Activated B cell treated with CpG ODN at 0.5 μM for 24 hours (primary cell): ENCODE measurements at places on chromosomes 7 and 10. TPM values are rescaled to one million over a fixed set of nuclear protein-coding genes. Genes with fewer than 3 reads are reported as not detected.
A peak's percentile ranks its signal among the peaks of the same experiment; 100 is the strongest.

GRCh38 chr7:17099083-17099973 is 199.1 kb upstream of the AHR start:
- no peak overlapping the region for H3K27ac ChIP-seq
- no peaks in the 10 kb centered on the region for H3K36me3 ChIP-seq
- no peak for DNase-seq
- H3K4me3 ChIP-seq, result no peak overlapping the region
- peaks cover 14% of the 10 kb centered on the region for H3K4me1 ChIP-seq

GIMAP4 gene
- total RNA-seq, result 0.29 and 0.40 TPM in 2 replicates

NEBL gene
- not detected in 2 replicates for total RNA-seq

- no peaks in the 10 kb centered on the region for H3K4me1 ChIP-seq
- no peak for DNase-seq
- no peaks in the 10 kb centered on the region for H3K27me3 ChIP-seq
- H3K4me3 ChIP-seq, result no peak overlapping the region
- H3K27ac ChIP-seq, result no peak overlapping the region
- no peaks in the 10 kb centered on the region for H3K36me3 ChIP-seq
These were observed 19.8 kb downstream of the OR2F1 start for GRCh38 chr7:143974459-143974858.

SPOCK2 gene
- total RNA-seq, result 24.2 and 27.8 TPM in 2 replicates

- H3K27me3 ChIP-seq, result peaks cover 49% of the 10 kb centered on the region
- H3K27ac ChIP-seq, result no peak overlapping the region
These were observed 20.7 kb upstream of the GRID1 start for GRCh38 chr10:86387178-86387794.

OR6B1 gene
- total RNA-seq, result not detected in 2 replicates

DNA sequence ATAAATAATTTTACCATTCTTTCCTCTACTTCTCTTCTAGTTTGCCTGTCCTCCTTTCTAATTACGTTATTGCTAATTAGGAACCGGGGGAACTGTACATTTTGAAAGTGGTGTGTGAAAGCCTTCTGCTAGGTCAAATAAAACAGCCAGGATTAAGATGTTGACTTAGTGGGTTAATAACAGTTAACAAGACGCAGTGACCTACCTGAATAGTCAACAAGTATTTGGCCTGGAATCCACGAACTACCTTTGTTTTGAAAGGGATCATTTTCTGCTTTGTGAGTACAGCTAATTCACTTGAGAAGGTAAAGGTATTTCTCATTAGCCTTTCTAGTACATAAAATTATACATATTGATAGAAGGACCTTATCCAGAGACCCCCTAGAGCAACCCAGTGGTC is 139.9 kb downstream of the COL28A1 start:
- peaks cover 3% of the 10 kb centered on the region for H3K36me3 ChIP-seq
- H3K4me1 ChIP-seq, result no peaks in the 10 kb centered on the region
- no peak overlapping the region for H3K4me3 ChIP-seq

- H3K27me3 ChIP-seq, result no peaks in the 10 kb centered on the region
- no peak for DNase-seq
- H3K27ac ChIP-seq, result no peak overlapping the region
- peaks cover 4% of the 10 kb centered on the region for H3K36me3 ChIP-seq
- H3K4me1 ChIP-seq, result no peaks in the 10 kb centered on the region
These were observed 60.0 kb downstream of the PRF1 start for GRCh38 chr10:70542565-70542938.

GRCh38 chr7:85052056-85052737 is 134.7 kb downstream of the SEMA3D start:
- H3K27ac ChIP-seq, result no peak overlapping the region
- DNase-seq, result no peak
- no peaks in the 10 kb centered on the region for H3K36me3 ChIP-seq
- H3K27me3 ChIP-seq, result no peaks in the 10 kb centered on the region

DNA sequence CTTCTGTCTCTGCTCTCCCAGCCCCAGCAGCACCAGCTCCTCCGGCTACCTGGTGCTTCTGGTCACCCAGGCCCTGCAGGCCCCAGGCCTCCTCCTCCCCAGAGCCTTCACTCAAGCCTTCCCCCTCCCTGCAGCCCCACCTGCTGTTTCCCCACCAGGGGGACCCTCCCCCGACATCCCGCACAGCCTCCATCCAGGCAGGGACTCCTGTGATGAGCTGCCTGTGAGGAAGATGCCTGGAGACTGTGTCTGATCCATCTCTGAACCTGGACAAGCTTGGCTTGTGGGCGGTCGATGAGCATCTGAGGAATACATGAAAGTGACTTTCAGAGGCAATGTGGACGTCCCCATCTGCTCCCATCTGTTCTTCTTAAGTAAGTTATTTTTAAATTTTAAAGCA is 45.0 kb downstream of the RAMP3 start:
- no peak overlapping the region for H3K4me3 ChIP-seq
- DNase-seq, result no peak
- H3K27ac ChIP-seq, result no peak overlapping the region
- no peaks in the 10 kb centered on the region for H3K36me3 ChIP-seq
- H3K27me3 ChIP-seq, result peaks cover 11% of the 10 kb centered on the region
- H3K4me1 ChIP-seq, result peaks cover 6% of the 10 kb centered on the region

GRCh38 chr7:1078985-1079384 is 8.9 kb upstream of the GPER1 start:
- no peak overlapping the region for H3K4me3 ChIP-seq
- no peak for DNase-seq

GRCh38 chr7:137169282-137169698 is 174.2 kb downstream of the PTN start:
- H3K4me1 ChIP-seq, result no peaks in the 10 kb centered on the region
- H3K4me3 ChIP-seq, result no peak overlapping the region
- no peaks in the 10 kb centered on the region for H3K36me3 ChIP-seq
- DNase-seq, result no peak
- H3K27me3 ChIP-seq, result no peaks in the 10 kb centered on the region

DNA sequence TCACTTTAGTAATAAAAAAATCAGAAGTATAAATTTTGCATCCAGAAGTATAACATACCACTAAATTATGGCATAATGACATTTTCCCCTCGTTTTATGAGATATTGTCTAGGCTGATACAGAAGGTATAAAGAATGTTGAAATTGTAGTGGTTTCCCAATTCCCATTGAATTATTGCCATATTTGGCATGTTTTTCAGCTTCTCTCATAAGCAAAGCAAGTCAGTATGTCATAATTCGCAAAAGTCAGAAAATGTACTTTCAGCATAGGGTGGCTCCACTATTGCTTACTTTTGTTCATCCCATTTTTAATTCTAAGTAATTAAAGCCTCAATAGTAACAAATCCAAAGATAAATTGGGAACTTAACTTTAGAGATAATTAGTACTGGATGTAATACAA is 19.7 kb upstream of the PTPRZ1 start:
- H3K36me3 ChIP-seq, result no peaks in the 10 kb centered on the region
- H3K27me3 ChIP-seq, result no peaks in the 10 kb centered on the region
- no peaks in the 10 kb centered on the region for H3K4me1 ChIP-seq
- DNase-seq, result no peak

GRCh38 chr10:124329362-124329761 is 89.4 kb downstream of the OAT start:
- H3K36me3 ChIP-seq, result no peaks in the 10 kb centered on the region
- peaks cover 12% of the 10 kb centered on the region for H3K27me3 ChIP-seq
- H3K4me3 ChIP-seq, result no peak overlapping the region

DNA sequence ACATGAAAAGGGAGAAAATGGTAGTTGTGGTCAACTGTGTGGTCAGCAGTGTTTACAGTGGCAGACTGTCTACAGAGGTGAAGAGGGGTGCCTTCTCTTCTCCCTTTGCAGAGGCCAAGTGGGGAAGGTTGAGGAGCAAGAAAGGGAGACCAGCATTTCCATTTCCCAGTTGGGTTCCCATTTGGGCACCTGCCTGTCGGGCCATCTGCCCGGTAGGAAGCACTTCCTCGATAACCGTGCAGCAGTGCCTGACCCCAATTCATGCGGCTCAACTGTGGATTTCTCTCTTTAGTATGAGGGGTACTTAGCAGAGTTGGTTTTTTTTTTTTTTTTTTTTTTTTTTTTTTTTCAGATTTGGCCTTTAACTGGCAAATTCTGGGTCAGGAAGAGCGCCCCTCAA is 127.0 kb downstream of the CCDC3 start:
- H3K4me1 ChIP-seq, result no peaks in the 10 kb centered on the region
- H3K36me3 ChIP-seq, result no peaks in the 10 kb centered on the region
- H3K4me3 ChIP-seq, result no peak overlapping the region
- H3K27me3 ChIP-seq, result peaks cover 5% of the 10 kb centered on the region
- no peak overlapping the region for H3K27ac ChIP-seq

DNA sequence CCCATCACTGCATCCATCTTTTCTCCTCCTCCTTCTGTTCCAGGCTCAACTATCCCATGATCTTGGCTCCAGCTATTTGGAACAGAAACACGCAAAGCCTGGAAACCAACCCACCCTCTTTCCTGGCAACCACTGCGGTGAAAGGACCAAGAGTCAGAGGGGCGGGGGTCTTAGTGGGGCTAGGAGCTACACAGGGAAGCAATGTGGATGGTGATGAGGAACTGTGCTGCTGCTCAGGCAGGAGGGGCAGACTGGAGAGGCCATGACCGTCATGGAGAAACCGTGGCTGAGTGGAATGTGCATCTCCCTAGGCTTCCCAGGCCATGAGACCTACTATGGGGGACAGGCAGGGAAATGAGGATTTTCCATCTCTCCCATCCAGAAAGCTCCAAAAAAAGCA is 25.6 kb downstream of the PLAC9 start:
- no peak for DNase-seq
- peaks cover 95% of the 10 kb centered on the region for H3K36me3 ChIP-seq
- no peak overlapping the region for H3K4me3 ChIP-seq
- H3K27ac ChIP-seq, result no peak overlapping the region
- H3K27me3 ChIP-seq, result no peaks in the 10 kb centered on the region

DNA sequence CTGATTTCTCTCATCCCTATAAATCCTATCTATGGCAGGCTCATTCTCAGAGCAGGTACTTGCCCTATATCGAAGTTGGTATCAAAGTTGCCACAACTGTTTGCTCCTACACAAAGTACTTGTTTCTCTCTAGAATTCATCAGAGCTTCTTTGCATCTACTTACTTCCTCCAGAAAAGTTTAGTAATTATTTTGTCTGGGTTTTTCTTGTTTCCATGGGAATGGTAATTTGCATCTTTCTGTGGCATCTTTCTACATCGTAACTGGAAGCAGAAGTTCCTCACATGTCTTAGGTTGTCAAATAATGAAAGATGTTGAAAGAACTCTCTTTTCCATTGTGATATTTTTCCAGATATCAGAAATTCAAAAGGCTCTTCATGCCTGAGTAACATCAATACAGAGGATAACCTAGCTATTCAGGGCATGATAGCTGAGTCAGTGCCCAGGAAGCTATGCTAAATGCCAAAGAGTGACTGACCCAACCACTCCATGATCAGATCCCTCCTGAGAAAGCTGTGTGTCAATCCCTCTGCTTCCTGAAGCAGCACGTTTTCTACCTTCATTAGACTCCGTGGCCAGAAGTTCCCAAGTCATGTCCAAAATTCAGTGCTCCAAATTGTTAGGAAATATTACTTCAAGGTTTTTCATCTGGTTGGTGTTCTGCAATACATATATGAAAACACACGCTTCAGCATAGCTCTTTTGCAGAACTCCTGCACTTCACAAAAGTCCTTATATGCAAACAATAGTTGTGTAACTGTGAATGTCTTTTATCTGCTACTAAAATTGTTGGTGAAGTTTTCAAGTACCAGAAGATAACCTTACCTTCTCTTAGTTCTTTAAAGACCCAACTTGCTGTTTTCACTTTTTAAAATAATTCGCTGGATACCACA is 216.5 kb downstream of the VTI1A start:
- no peak for DNase-seq
- no peak overlapping the region for H3K27ac ChIP-seq
- peaks cover 33% of the 10 kb centered on the region for H3K36me3 ChIP-seq
- no peak overlapping the region for H3K4me3 ChIP-seq
- no peaks in the 10 kb centered on the region for H3K27me3 ChIP-seq
- no peaks in the 10 kb centered on the region for H3K4me1 ChIP-seq

GRCh38 chr7:155276800-155277375 is 20.8 kb upstream of the INSIG1 start:
- DNase-seq, result no peak
- peaks cover 20% of the 10 kb centered on the region for H3K27me3 ChIP-seq
- H3K4me1 ChIP-seq, result no peaks in the 10 kb centered on the region
- no peak overlapping the region for H3K27ac ChIP-seq

GRCh38 chr10:130137090-130137448 is 878 bp downstream of the GLRX3 start:
- peak overlapping the region; percentile 86 for H3K4me3 ChIP-seq
- H3K4me1 ChIP-seq, result peaks cover 50% of the 10 kb centered on the region
- peaks cover under 1% of the 10 kb centered on the region for H3K27me3 ChIP-seq
- no peak for DNase-seq
- peaks cover 18% of the 10 kb centered on the region for H3K36me3 ChIP-seq

SMARCD3 gene
- not detected in 2 replicates for total RNA-seq

DNA sequence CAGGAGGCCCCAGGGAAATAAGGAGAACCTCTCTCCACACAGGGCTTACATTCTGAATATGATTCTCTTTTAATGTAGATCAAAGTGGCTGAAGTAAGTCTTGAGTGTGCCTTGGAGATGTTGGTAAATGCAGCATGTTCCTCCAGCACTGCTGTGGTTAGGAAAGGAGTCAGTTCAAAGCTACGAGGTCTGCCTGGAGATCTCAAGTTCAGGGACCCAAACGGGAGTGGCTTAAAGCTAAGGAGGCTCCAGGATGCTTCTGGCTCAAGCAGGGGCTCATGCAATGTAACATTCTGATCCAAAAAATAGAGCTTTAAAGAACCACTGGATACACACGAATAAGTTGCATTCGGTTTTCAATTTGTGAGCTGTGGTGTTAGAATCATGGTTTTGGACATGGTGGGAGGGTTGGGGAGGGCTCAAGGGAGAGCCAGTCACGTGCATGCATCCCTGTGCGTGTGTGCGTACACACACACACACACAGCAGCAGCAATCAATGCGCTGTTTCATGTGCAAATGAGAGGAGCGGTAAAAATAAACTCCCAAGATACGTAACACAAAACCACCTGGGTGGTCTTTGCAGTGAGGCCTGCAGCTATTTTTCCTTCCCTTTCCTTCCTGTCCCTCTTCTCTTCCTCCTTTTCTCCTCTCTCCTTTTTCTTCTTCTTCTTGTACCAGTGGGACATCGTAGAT is 70.5 kb downstream of the AOAH start:
- H3K27ac ChIP-seq, result no peak overlapping the region
- H3K27me3 ChIP-seq, result no peaks in the 10 kb centered on the region
- DNase-seq, result no peak
- no peak overlapping the region for H3K4me3 ChIP-seq
- H3K4me1 ChIP-seq, result no peaks in the 10 kb centered on the region
- H3K36me3 ChIP-seq, result no peaks in the 10 kb centered on the region
